Naive thymus-derived CD4-positive, alpha-beta T cell (primary cell): ENCODE measurements at places on chromosomes 5 and 9. TPM values are rescaled to one million over a fixed set of nuclear protein-coding genes. Genes with fewer than 3 reads are reported as not detected.

Gene PRSS3
- total RNA-seq: not detected in 2 replicates

Gene PCDHB14
- total RNA-seq: not detected

Gene F2R
- 0.86 TPM for total RNA-seq

Gene SPINK13
- total RNA-seq: not detected

Gene TRMT10B
- 18.5 TPM for total RNA-seq

Gene CDC20B
- total RNA-seq: not detected

Gene CYLC2
- not detected in 2 replicates for total RNA-seq

Gene SGCD
- 0.32 TPM for total RNA-seq
